Caco-2 (cell line): ENCODE measurements at places on chromosomes 4 and X. TPM values are rescaled to one million over a fixed set of nuclear protein-coding genes. Genes with fewer than 3 reads are reported as not detected.

The XAGE2 gene
- total RNA-seq = 2.8 and 5.7 TPM in 2 replicates

- DNase-seq = no peak
These were observed 1.7 kb upstream of the MXRA5 start for GRCh38 chrX:3348191-3348590.

DNA sequence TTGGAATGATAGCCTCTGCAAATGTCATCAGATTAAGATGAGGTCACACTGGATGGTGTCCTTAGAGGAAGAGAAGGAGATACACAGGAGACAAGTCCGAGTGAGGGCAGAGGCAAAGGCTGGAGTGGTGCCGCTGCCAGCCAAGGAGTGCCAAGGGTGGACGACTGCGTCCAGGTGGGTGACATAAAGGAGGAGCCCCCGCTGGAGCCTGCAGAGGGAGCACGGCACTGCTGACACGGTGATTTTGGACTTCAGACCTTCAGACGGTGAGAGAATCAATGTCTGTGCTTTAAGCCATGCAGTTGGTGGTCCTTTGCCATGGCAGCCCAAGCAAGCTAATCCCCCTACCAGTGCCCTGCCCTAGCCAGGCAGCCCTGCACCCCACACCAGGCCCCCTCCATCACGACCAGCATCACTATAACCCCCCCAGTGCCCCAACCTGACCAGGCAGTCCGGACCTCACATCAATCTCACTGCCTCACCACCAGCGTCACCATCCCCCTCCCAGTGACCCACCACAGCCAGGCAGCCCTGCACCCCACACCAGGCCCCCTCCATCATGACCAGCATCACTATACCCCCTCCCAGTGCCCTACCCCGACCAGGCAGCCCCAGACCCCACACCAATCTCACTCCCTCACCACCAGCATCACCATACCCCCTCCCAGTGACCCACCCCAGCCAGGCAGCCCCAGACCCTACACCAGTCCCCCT lies 130.0 kb downstream of the HMX1 start:
- no peak for DNase-seq

DNA sequence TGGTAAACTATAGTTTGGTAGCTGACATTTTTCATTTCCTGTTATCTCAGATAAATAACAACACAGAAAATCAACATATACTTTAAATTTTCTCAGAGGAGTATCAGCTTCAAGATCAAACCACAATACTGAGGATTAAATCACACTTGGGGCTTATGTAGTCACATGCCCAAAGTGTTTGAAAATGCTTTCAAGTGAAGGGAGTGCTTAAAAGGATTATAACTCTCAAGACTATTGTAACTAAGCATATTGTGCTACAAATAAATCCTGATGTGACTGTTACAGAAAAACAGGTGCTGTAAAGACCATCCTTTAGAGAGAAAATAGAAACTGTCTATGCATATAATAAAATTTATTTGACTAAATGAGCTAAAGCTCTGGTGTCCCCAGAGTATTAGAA lies 887.6 kb downstream of the ADGRL3 start:
- DNase-seq = no peak
